AML-193 (cell line): ENCODE measurements at places on chromosomes 5 and 9.
A peak's percentile ranks its signal among the peaks of the same experiment; 100 is the strongest.

DNA sequence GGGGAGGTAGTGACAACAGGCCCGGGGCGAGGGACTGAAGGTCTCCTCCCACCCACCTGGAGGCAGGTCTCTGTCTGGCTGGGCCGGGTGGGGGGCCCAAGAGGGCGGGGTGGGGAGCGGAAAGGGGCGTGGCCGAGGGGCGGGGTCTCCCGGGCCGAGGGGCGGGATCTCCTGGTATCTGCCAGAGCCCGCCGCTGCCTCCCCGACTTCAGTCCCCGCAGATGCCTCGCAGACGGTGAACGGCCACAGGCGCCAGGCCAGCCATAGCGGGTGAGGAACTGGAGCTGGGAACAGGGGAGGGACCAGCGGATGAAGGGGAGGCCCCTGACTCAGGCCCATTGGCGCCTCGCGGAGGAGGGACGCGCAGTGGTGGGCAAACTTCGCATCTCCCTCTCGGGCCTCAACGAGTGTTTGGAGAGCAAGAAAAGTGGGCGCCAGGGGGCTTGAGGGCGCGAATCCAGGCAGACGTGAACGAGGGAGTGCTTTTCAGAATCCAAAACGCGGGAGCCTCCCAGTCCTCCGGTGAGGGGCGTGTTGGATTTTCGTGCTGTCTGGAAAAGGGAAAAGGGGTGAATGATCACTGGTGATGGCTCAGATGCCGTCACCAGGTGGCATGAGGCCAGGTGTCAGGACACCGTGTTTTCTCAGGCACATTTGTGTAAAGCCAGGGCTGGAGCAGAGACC, at the start of gene ADGRD2:
Gene ADGRD2, plus strand, starts transcription at position 211 of the 684 bp plus-strand sequence. CDS start 1,216 bp downstream, outside the sequence.
- DNase-seq: no peak

DNA sequence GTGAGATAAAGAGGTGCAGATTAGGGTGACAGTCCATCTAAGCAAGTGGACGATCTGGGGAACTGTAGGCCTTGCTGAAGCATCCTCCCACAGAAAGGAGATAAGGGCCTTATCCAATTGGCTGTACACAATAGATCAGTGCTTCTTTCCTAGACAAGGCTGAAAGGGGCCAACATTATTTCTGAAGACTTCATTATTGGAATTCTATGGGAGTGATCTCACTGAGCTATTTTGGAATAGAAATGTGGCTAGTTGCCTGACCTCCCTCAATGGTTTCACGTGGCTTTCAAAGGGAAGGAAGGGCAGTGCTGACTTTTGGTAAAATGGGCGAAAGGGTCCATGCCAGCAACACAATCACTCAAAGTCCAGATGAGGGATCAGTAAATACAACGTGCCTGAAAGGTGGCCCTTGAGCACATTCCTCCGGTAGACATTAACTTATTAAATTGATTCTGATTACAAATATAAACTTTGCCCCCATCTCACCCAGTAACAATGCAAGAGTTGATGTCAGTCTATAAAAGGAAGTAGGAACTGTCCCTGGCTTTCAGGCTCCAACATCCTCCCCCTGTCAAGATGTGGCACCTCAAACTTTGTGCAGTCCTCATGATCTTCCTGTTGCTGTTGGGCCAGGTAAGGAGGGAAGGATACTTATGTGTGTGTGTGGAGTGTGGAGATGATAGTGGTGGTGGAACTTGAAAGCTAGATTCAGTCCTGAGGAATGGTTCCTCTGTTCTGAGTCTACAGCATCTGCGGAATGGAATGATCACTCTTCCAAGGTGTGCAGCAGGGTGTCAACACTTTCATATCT, at the start of gene LEAP2:
Gene LEAP2, plus strand, starts transcription at position 550 of the 811 bp plus-strand sequence. Its CDS starts 27 bp downstream, at position 577.
- DNase-seq: no peak

DNA sequence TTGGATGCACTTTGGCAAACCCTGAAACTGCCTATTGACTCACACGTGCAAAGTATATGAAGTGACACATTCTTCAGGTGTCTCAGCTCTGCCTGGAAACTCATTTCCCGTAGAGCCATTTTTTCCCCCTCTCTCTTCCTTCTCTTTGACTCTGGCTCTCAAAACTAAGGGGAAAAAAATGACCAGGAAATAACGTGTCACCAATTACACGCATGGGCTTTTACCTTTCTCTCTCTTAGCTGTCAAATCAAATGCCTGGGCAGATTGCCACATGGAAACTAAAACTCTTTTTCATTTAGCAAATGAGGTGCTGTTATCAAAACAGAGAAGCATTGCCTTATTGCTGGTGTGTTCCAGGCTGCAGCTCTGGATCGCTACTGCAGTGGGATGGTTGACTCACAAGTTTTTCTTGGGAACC, 18.3 kb upstream of the IFNK start:
- DNase-seq: no peak

GRCh38 chr5:32814141-32814540, 103.0 kb downstream of the NPR3 start:
- DNase-seq: no peak

DNA sequence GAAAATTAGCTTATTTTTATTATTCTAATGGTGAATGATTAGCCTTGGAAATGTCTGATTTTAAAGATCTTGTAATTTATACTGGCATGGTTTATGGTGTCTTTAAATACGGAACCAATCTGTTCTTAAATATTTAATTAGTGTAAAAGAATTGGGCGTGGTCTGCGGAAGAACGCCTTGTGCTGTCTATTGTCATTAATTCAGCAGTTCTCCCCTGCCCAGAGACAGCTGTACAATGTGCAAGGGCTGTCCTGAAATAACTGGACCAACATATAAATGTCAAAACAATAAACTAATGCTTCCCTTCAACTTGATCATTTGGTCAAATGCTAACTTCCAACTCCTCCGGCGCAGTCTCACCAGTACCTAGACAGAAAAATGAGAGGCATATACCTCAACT, 124.3 kb downstream of the CCDC192 start:
- DNase-seq: no peak

DNA sequence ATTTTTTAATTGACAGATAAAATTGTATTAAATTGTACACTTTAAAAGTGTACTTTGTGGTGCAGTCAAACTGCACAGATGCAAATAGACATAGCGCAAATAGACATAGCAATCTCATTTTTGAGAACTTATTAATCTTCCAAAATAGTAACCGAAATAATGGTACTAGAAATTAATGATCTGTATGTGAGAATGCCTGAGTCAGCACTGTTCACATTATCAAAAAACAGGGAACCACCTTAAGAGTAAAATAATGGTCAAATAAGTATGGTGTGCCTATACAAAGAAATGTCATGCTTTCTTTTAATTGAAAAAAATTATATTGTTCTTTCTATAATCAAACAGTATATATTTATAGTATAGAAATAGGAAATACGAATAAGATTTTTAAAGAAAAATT, 461.9 kb downstream of the EFNA5 start:
- no peak for DNase-seq

- DNase-seq: no peak
Measured at GRCh38 chr9:29793970-29794369, 2220.7 kb upstream of the C9orf72 start.

DNA sequence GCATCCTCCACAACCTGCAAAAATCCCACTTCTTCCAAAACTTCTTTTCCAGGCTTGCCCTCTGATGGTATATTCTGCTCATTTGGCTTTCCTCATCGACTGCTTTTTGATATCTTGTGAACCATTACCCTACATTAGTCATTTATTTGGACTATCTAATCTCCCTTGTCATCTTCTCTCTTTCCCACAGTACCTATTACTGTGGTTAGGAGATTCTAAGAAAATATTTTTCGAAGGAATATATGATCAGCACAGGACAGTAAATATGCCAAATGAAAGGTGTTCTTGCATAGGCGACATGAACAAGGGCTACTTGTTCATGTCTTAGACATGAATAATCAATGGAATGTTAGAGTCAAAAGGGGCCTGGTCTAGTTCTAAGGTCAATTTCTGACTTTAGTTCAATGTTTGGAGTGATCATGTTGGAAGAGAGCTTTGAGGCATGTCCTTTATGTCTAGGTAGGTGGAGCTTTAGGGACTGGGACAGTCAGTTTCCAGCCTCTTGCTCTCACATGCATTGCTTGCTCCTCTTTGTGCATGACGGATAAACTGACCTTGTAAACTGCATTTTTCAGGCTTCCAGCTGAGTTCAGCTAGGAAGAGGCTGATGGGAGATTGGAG, 243.4 kb upstream of the RPS23 start:
- DNase-seq: no peak

DNA sequence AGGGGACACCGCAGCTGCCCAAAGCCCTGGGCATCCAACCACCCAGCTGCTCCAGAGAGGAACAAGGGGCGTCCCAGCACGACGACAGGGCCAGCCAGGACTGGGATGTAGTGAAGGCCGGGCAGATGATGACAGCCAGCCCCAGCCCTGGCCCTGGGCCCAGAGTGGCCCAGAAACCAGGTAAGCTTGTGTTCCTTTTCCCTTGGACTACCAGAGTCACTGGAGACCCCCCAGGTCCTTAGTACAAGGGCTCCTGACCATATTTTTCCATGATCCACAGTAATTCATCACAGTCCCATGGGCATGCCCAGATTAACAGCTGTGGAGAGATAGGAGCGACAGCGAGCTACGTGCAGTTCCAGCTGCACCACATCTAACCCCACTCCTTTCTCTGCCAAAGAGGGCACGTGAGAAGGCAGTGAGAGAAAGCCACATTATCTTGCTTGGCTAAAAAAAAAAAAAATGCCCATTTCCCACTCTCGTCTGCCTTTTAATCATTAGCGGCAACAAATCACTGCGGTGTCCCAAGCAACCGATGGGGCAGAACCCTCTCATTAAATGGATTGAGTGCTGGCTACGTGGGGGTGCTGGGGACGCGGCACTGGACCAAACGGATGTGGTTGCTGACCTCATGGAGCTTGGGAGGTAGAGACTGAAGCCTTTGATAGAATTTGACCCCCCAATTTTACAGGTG, 21.7 kb upstream of the SYNPO start:
- no peak for DNase-seq

- DNase-seq: no peak
Measured at GRCh38 chr9:136621019-136621733, 41.5 kb upstream of the EGFL7 start.

- DNase-seq: no peak
Measured at GRCh38 chr5:176440927-176441706, 7.1 kb upstream of the FAF2 start.

DNA sequence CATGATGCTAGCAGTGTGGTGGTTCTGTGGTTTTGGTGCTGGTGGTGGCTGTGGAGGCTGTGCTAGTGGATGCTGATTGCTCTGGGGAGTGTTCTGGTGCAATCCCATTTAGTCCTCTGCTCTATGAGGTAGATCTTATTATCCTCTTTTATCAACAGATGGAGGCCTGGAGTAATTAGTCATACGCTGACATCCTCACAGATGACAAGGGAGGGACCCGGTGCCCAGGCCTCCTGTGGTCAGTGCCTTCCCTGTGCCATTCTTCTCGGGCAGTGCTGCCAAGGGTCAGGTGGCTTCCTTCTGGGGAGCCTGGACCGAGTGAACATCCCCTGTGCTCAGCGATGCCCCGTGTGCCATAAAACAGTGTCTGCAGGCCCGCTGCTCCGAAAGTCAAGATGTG, 74.5 kb downstream of the COL5A1 start:
- DNase-seq: no peak

- DNase-seq: peak; percentile 33
Measured at GRCh38 chr9:100595391-100596199, 17.7 kb downstream of the CAVIN4 start.

GRCh38 chr5:178112545-178112944, 787 bp upstream of the N4BP3 start:
- DNase-seq: no peak

DNA sequence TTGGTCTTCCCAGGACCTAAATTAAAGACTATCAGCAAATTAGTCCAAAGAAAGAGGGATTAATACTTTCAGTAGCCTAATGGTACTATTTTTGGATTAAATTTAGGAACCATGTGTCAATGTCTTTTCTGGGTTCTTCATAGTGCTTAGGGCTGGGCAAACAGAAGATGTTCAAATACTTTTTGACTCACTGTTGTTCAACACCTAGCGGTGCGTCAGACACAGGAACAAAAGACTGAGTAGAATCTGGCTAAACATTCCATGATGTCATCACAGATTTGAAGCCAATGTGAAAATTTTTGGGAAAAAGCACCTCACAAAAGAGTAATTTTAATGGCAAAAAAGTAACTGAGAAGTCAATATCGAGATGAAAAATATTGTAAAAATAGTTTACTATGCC, 544.4 kb downstream of the EFNA5 start:
- no peak for DNase-seq
